AG10803 (cell line): ENCODE measurements at places on chromosomes 6 and 20.
A peak's percentile ranks its signal among the peaks of the same experiment; 100 is the strongest.

DNA sequence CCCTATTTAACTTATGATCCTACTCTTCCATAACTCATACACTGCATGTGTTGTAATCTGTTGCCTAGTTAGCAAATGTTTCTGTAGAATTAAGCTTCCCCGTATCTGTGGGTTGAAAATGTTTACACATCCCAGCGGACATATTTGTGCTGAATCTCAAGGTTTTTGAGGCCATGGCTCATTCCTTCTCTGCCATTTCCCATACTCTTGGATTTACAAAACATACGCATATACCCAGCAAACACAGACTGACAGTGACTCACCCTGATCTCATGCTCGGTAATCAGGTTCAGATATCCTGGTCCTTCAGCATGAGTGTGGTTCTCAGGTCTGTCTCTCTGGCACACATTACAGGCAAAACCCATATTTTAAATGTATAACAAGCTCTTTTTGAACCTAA, 58.7 kb downstream of the AGPAT4 start:
- peak; percentile 98 for DNase-seq

DNA sequence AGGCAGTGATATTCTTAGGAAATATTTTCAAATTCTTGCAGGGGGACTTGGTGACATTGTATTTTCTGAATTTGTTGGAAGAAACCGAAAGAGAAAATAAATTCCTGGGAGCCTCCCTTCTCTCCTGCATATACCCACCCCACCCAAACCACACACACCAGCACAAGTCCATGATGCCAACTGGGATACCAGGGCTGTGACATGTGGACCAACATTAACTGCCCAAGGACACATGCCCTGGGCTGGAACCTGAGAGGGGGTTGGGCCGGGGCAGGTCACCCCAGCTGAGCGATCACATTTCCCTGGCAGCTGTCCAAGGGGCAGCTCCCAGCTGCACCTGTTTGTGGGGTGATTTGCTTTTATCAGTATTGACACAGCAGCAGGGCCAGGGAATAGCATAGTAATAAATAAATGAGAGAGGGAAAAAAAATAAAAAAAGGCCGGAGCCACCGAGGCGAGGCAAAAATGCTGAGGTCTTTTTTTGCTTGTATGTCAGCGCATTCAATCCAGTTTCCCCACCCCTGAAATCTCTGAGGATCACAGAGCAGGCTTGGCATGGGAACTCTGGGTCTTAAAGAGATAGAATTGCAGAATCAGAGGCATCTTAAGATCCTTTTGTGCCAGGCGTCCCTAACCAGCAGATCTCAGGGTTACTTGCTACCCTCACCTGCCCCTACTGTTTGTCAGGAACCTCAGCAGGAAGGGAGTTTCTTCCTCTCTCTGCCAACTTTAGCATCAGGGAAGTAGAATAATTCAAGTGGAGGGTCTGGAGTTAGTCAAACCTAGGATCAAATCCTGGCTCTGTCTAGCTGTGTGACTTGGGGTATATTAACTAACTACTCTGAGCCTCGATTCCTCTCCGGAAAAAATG, 66.5 kb upstream of the PIM1 start:
- peak; percentile 49 for DNase-seq

- no peak for DNase-seq
These were observed 7.9 kb upstream of the SLC22A16 start for GRCh38 chr6:110484321-110484720.

GRCh38 chr6:9126878-9127560, 691.7 kb upstream of the SLC35B3 start:
- peak; percentile 67 for DNase-seq

DNA sequence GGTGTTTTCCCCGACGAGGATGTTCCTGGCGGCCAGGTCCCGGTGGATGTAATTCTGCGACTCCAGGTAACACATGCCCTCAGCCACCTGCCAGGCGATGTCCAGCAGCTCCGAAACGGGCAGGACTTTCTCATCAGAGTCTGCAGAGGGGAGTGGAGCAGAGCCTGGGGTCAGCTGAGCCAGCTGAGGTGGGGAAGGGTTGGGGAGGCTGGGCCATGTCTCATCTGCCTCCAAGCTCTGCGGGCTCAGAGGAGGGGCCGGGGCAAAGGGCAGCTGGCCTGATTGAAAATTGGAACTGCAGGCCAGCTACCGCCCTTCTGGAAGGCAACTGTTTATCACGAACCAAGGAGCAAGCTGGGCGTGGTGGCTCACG, 6.4 kb downstream of the PTK6 start:
- DNase-seq = no peak

DNA sequence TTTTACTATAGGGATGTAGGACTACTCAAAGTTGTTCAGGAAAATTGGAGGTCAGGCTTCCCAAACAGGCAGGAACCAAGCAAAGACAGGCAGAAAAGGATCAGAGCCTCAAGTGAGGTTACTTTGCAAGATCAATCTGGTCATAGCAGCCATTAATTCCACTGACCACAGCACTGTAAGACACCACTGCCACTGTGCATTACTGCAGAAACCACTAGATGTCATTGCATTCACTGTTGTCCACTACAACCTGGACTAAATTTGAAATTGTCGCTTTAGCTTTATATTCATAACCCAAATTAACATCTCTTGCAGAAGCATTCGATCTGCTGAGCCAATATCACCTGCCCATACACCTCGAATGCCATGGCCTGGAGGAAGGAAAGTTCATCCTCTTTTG, 126.9 kb upstream of the UFL1 start:
- DNase-seq = no peak

DNA sequence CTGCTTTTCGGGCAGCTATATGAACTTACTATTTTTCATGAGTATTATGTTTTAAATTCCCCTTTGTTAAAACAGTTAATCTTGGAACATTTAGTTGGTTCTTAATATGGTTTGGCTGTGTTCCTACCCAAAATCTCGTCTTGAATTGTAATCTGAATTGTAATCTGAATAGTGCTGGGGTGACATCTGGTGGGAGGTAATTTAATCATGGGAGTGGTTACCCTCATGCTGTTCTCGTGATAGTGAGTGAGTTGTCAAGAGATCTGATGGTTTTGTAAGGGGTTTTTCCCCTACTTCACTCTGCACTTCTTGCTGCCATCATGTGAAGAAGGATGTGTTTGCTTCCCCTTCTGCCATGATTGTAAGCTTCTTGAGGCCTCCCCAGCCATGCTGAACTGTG, 305.4 kb upstream of the MAP3K7 start:
- no peak for DNase-seq

GRCh38 chr6:146017672-146018071, 11.2 kb upstream of the GRM1 start:
- no peak for DNase-seq

- DNase-seq = peak; percentile 34
These were observed 16.8 kb downstream of the DAAM2 start for GRCh38 chr6:39808964-39809363.

- DNase-seq = peak; percentile 58
These were observed 4.3 kb downstream of the TMEM30A start for GRCh38 chr6:75280131-75280855.

DNA sequence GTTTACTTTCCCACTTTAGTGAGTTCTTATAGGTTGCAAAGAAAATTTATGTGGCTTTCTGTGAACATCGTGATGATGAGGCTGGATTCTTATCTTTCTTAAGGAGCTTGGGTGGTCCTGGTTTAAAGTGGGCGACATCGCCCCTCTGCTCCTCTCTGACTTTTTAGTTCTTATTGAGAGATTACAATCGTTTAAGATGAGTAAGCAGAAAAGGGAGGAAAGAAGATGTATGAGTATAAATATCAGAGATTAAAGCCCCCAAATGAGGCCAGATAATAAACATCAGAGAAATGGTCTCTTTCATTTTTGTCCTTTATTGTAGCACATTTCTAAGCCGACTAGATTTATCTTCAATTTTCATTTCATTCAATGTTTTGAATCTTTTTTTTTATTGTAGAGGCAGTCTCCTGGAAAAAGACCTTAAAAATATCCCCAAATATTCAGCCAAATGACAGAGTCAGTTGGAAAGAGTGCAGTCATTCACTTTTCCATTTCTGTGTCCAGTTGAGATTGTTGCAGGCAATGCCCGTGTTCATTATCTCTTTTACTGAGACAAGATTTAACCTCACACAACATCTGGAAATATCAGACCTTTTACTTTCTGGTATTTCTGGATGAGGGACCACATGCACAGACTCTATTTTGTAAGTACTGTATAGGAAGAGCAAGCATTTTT, 62.0 kb upstream of the PDE7B start:
- DNase-seq = no peak

DNA sequence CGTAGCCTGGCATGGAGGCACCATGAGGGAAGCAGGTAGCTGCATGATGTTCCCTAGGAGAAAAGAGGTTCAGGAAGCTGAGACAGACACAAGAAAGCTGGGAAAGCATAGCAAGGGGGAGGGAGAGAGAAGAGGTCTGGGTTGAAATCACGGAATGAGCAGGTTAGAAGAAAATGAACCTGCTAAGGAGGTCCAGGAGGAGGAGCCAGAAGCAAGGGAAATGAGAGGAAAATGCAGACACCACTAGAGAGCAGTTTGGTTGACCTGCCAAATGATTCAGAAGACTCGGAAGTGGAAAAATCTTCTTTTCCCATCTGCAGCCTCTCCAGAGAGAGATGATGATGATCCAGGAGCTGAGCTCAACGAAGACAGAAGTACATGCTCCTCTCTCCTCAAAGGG, 70.9 kb downstream of the VIP start:
- no peak for DNase-seq
